ENCODE measurements at places on chromosomes 3 and 15. TPM values are rescaled to one million over a fixed set of nuclear protein-coding genes. Genes with fewer than 3 reads are reported as not detected.

The KNG1 gene
- total RNA-seq = not detected

The IL5RA gene
- not detected for total RNA-seq

The XCR1 gene
- not detected for total RNA-seq

The SYNM gene
- 105 TPM for total RNA-seq

The ASTE1 gene
- 4.2 TPM for total RNA-seq

The IGF1R gene
- total RNA-seq = 13.5 TPM

The FEZF2 gene
- not detected for total RNA-seq

The ATP8B4 gene
- total RNA-seq = 2.0 TPM

The ZNF660 gene
- total RNA-seq = 0.76 TPM

The CHRNA3 gene
- not detected for total RNA-seq

The ITIH1 gene
- total RNA-seq = not detected

The CCDC9B gene
- 6.5 TPM for total RNA-seq

The APH1B gene
- 18.9 TPM for total RNA-seq

The CPLX3 gene
- total RNA-seq = not detected

The PLSCR5 gene
- total RNA-seq = not detected

The HOMER2 gene
- under 0.01 TPM for total RNA-seq

The CHRNA7 gene
- total RNA-seq = 0.38 TPM

The OR4M2 gene
- not detected for total RNA-seq

The CADM2 gene
- not detected for total RNA-seq

The MESP2 gene
- total RNA-seq = not detected

The ZPLD1 gene
- total RNA-seq = not detected

The OSTN gene
- total RNA-seq = not detected

The MOBP gene
- total RNA-seq = not detected

The VEPH1 gene
- 5.3 TPM for total RNA-seq

Measured in dermis microvascular lymphatic vessel endothelial cell (primary cell).